NCI-H345 (cell line): ENCODE measurements at places on chromosomes 7 and 10.
A peak's percentile ranks its signal among the peaks of the same experiment; 100 is the strongest.

DNA sequence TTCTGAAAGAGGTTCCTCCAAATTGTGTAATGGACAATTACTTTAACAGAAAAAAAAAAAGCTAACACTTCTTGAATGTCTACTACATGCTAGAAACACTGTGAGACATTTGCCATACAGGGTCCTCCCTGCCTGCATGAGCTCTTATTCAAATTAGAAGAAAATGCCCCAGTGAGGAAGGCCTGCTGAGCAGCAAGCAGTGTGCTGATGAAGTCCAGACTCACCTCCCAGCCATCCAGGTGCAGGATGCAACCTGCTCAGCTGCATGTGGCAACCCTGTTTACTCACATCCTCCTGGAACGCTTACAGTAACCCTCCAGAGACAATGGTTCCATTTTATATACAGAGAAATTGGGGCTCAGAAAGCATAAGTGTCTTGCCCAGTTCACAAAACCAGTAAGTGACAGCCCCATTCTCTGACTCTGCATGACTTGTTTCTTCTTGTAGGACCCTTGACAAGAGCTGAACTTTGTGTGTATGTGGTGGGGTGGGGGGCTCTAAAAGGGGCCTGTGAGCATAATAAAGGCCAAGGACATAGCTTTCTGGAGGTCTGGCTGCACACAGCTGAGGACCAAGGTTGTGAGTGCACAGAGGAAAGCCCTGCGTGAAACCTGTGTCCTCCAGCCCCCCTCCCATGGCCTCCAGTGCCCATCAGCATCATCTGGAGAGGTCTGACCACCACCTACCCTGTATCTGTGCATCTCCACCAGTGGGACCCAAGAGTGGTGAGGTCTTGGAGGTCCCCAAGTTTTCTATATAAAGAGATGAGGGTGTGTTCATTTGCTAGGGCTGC is 387.8 kb downstream of the GRID1 start:
- peak; percentile 21 for DNase-seq

- DNase-seq: no peak
Observed at GRCh38 chr10:87657371-87657770, 2.3 kb upstream of the PAPSS2 start.

DNA sequence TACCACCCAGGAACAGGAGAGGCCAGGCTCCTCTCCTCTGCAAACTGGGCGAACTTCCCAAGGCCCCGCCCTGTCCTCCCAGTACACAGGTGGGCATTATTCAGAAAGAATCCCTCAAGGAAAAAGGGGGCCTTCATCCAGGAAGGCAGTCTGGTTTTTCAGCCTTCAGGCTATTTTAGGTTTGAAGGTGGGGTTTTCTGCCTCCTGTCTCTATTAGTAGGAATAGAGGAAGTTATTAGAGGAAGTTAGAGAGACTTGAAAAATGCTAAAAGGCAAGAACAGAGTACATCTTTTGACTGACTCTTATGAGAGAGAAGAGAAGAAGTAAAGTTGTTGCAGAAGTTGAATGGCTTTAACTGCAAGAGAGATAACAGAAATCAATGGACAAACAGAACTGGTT is 250.9 kb upstream of the SORCS1 start:
- no peak for DNase-seq

GRCh38 chr7:27863880-27864279 is 123.9 kb downstream of the TAX1BP1 start:
- DNase-seq: no peak

DNA sequence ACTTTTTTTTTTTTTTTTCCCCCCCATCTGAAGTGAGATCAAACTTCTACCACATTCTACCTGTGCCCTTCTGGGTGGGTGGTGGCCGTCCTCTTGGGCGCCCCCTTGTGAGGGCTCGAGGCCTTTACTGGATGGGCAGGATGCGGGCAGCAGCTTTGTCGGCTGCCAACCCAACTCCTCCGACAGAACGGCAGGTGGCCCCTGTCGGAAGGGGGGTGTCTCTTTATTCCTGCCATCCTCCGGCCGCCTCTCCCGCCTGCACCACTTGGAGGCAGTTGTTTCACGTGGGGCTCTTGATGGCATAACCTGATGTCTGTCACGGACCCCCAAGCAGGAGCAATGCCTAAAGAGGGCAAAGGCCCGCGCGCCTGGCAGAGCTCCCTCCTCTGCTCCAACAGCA is 31.0 kb downstream of the AMZ1 start:
- peak; percentile 59 for DNase-seq

GRCh38 chr10:7605565-7606295 is 61.0 kb downstream of the ITIH5 start:
- no peak for DNase-seq

DNA sequence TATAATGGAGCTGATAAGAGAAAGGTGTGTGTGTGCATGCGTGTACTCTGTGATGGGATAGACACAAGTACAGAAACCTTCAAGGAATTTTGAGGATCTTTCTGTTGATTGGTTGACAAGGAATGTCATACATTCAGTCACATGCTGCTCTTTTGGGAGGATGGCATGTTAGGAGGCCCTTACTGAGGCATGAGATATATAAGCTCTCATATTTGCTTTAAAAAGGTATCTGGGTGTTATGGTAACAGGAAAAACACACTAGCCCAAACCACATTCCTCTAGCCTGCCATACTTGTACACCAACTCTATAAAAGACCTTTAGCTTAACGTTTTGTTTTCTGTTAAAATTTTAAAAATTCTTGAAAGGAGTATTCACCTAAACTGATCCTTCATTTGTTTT is 72.5 kb upstream of the EGFR start:
- DNase-seq: no peak

DNA sequence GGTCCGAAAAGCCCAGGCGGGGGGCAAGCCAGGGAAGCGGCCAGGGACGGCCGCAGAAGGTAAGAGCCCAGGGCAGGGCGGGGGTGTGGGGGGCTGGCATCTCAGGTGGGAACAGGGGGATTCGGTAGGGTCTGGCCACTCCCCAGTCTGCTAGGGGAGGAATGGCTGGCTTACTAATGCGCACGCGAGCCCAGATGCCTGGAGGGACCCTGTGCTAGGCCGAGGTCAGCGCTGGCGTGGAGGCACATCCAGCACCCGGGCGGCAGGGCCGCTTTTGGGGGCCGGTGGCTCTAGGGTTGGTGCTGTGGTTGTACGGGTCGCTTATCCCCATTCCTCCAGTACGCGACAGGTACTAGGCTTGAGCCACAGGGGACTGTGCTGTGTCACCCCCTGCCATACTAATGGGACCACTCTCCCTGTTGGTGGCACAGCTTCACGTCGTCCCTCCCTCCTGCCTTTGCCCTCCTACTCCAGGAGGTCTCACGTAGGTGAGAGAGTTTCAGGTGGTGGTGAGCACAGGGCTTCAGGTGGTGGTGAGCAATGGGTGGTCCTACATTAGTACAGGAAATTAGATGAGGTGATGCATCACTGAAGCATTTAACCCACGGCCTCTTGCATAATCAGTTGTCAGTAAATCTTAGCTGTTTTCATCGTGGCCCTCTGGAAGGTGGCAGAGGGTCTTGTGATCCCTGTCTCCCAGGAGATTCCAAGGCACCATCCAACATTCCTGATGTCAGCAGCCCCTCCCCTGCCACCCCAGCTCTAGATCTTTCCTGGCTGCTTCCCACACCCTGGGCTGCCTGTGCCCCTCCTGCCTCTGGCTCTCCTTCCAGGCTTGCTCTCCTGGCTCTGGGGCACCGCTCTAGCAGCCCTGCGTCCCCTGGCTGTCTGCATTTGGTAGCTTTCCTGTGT is 971 bp downstream of the AEBP1 start:
- no peak for DNase-seq

- no peak for DNase-seq
Observed at GRCh38 chr10:69839696-69840345, 38.1 kb downstream of the COL13A1 start.

DNA sequence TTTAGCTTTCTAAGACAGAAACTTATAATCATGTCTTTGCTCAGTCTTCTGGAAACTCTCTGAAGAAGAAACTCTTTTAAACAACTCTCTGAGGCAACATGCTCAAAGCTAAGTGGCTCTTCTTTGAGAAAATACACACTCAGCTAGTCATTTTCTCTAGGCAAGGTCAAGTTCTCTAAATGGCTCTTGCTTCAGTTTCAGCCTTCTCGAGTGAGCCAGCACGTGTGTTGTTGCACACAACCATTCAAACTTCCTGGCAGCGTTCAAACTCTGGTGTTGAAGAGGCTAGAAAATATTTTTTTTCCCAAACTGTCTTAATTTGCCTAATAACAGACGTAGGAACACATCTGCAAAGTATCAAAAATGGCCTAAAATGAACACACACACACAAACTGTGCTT is 129.1 kb downstream of the THSD7A start:
- no peak for DNase-seq

- no peak for DNase-seq
Observed at GRCh38 chr7:94333810-94334209, 60.9 kb upstream of the COL1A2 start.

GRCh38 chr10:35824704-35825103 is 182.6 kb upstream of the FZD8 start:
- DNase-seq: no peak

DNA sequence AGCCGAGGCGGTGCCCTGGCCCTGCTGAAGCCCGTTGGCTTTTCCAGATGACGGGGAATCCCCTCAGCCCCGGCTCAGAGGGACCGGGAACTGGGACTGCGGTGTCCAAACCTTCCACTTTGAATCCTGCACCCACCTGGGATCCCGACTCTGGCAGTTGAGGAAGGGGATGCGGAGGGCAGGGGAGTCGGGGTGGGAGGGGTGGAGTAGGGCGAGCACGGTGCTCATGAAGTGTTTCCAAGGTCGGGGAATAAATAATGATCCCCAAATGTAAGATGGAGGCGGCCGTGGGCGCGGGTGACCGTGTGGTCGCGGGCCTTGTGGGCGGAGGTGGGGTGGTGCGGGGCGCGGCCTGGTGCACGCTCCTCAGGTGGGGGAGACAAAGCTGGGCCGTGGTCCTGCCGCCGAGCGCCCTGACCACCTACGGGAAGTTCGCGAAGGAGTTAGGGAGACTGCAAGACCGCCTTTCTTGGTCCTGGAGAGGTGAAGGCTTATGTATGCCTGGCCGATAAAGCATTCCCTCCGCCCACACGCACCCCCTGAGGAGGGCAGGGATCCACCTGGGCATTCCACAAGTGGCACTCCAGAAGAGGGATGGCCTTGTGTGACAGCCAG is 1.4 kb downstream of the MTURN start:
- DNase-seq: peak; percentile 76

- no peak for DNase-seq
Observed at GRCh38 chr7:92025260-92025659, 84.6 kb downstream of the AKAP9 start.

GRCh38 chr7:143015084-143015483 is 11.8 kb downstream of the OR9A2 start:
- no peak for DNase-seq

DNA sequence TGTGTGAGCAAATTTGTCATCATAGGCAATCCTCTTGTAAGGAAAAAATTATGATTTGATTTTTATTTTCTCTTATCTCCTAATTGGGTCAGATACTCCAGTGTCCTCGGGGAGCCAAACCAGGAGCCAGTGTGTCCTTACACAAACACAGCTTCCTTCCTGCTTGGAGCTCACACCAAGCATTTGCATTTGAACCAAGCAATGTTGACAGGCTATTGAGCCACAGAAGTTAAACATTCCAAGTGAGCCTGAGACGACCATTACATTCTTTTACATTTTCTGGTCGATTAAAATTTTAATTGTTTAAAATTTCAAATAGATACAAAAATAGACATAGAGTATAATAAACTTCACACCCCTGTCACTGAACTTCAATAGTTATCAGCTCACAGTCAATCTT is 194.8 kb downstream of the CFTR start:
- no peak for DNase-seq

DNA sequence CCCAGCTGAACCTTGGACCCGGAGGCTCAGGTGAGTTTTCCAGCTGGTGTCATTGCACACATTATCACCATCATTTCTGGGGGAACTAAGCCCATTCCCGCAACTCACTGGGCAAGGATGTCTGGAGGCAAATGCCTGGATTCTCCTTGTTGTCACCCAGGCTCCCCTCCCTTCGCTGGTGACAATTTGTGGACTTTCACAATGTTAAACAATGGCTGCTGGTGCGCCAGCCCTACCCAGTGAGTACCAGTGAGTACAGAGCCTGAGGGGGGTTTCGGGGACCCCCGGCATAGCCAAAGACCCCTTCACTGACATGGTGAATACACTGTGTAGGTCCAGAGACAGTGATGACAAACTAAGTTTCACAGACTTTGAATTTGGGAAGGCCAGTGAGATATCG is 189.2 kb downstream of the ADARB2 start:
- no peak for DNase-seq

DNA sequence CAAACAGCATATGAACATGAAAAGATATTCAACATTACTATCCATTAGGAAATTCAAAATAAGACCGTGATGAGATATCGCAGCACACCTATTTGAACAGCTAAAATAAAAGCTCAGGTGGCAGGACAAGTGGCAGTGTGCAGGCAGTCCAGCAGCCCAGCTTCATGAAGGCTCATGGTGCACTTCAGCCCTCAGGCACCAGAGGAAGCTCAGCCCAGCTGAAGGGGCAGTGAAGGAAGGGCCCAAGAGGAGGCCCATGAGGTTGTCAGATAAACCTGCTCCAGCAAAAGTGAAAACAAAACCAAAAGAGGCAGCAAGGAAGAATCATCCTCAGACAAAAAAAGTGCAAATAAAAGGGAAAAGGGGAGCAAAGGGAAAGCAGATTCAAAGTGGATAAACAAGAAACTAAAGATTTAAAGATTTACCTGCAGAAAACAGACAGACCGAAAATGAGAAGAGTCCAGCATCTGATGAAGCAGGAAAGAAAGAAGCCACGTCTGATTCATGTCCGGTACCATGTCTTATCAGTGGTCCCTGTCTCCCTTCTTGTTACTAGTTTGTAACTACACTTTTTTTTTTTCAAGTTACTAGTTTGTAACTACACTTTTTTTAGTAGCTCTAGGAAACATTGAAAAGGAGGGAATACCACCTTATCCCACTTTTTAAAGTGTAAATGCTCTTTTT is 15.0 kb upstream of the FAM24B start:
- DNase-seq: no peak

GRCh38 chr10:31678575-31679516 is 249.8 kb downstream of the ARHGAP12 start:
- DNase-seq: no peak

GRCh38 chr10:132942101-132943057 is at the start of gene CFAP46:
Gene CFAP46 (minus strand): TSS chr10:132942570. CDS start chr10:132942484, 86 bp downstream.
- DNase-seq: peak; percentile 53

GRCh38 chr7:107345898-107346297 is 124.0 kb upstream of the GPR22 start:
- DNase-seq: no peak

GRCh38 chr10:52198540-52198939 is 115.5 kb upstream of the DKK1 start:
- no peak for DNase-seq

DNA sequence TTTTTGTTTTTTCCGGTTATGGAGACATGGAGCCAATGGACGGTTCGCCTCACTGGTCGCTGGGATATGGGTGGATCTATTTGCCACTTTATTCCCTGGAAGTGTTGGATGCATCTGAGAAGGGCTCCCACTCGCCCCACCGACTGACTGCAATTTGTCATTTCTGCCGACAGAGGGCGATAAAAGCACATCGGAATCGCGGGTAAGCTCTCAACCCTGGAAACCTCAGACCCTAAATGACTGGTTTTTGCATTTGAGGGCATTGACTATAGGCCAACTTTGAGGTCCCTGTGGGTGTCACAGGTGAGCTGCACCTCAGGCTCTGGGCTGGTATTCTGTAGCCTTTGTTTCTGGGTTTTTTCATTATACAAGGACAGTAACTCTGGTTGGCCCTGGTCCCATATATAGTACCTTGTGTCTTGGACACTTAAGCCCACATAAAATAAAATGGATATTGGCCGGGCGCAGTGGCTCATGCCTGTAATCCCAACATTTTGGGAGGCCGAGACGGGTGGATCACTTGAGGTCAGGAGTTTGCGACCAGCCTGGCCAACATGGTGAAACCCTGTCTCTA is 11.9 kb upstream of the OPALIN start:
- peak; percentile 36 for DNase-seq

GRCh38 chr7:105782391-105783042 is 93.9 kb downstream of the ATXN7L1 start:
- no peak for DNase-seq
